Testis (tissue), 5 donors: ENCODE measurements at places on chromosomes 1 and 21.

GRCh38 chr1:37480581-37481288 lies 6.4 kb downstream of the ZC3H12A start:
- no peak for DNase-seq

GRCh38 chr21:45080639-45081414 lies 6.4 kb downstream of the ADARB1 start:
- no peak for DNase-seq

GRCh38 chr1:25486602-25487001 lies 55.9 kb downstream of the MACO1 start:
- DNase-seq: no peak

- no peak for DNase-seq
Measured at GRCh38 chr1:187848321-187848720, 1019.6 kb downstream of the PLA2G4A start.

DNA sequence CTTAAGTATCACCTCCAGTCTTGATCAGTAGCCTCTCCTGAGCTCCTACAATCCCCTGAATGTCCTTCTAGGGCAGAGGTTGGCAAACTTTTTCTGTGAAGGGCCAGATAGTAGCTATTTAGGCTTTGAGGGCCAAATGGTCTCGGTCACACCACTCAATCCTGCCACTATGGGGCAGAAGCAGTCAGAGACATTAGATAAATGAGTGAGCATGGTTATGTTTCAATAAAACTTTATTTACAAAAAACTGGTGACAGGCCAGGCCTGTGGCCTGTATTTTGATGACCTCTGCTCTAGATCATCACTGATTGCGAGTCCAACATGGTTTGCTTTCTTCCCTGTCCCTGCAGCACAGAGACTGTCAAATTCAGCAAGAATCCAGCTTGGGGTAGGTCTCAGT lies 36.3 kb downstream of the LRP8 start:
- no peak for DNase-seq

DNA sequence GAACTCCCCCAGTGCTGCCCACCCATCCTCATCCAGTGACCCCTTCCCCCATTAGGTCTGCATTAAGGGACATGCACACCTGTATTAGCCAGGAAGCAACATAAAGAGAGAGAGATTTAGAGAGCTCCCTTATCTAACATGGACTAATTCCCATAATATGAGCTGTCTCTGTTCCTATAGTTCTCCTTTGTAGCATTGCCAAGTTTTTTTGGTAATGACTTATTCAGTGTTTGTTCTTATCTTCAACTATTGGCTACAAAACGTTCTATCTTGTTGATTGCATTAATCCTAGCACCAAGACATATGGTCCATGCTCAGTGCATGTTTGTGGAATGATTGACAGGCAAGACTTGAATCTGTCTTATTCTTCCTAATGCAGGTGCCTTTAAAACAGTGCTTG lies 264.0 kb downstream of the ADGRL2 start:
- no peak for DNase-seq

- no peak for DNase-seq
Measured at GRCh38 chr1:180397175-180397574, 105.2 kb downstream of the ACBD6 start.

GRCh38 chr1:111480674-111481073 lies 6.9 kb downstream of the C1orf162 start:
- no peak for DNase-seq

GRCh38 chr1:25817840-25818501 lies 1.8 kb upstream of the MTFR1L start:
- DNase-seq: peak; percentile 12

GRCh38 chr1:54596756-54597155 lies 26.6 kb downstream of the FAM151A start:
- DNase-seq: no peak

GRCh38 chr21:35885942-35886541 lies 174.3 kb downstream of the SETD4 start:
- DNase-seq: no peak

GRCh38 chr1:235054936-235055335 lies 73.7 kb downstream of the TOMM20 start:
- DNase-seq: no peak

GRCh38 chr1:156944268-156944667 lies 23.8 kb downstream of the LRRC71 start:
- DNase-seq: no peak

DNA sequence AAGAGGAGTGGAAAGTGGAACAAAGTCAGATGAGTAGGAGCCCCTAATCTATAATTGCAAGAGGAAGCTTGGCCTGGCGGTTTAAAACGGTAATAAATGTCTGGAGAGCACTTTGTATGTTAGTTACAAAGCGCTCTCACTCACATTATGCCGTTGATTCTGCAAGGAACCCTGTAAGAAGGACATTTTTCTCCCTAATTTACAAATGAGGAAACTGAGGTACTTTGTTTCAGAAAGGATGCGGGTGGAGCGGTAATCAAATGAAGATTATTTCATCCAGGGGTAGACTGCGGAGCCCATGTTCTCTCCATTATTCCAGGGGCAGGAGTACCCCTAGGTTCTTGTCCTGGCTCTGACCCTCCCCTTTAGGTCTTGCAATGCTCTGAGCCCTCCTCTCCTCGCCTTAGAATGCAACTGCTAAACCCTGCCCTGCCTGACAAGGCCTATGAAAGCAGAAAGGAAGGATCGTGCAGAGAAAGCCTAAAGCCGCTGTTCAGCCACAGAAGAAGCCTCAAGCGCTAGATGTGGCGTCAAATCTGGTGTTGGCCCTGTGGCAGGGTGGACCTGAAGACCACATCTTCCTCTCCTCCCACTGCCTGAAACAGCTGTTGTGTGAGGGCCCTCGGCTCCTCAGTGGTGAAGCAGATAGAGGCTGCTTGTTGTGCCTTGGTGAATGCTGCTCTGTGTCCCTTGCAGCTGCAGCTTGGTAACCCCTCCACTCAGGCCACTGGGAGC lies 588 bp upstream of the PACC1 start:
- no peak for DNase-seq

GRCh38 chr1:234728740-234729139 lies 118.8 kb upstream of the IRF2BP2 start:
- no peak for DNase-seq

DNA sequence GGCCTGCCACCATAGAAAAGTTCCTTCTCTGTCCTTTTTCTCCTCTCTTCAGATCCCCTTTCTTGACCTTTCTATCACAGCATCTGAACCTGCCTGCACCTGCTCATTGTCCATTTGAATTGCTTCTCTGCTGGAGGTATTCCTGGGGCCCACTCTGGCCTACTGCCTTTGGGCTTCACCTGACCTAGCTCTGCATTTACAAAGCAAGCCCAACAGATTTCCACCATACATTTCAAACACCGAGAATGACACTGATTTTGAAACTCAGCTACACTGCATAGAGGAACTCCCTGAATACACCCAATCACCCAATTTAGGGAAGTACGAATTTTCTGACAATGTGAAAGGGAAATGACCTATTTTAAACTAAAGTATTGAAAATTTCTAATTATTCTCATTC lies 284.5 kb upstream of the USP25 start:
- no peak for DNase-seq
